Right forelimb (tissue), 1 donor: ENCODE measurements at places on chromosomes 16 and 17.
A peak's percentile ranks its signal among the peaks of the same experiment; 100 is the strongest.

- peak; percentile 83 for DNase-seq
These were observed 12.5 kb downstream of the SAMD14 start for GRCh38 chr17:50117202-50118051.

GRCh38 chr16:20181416-20181815, 107.7 kb upstream of the GPR139 start:
- no peak for DNase-seq

DNA sequence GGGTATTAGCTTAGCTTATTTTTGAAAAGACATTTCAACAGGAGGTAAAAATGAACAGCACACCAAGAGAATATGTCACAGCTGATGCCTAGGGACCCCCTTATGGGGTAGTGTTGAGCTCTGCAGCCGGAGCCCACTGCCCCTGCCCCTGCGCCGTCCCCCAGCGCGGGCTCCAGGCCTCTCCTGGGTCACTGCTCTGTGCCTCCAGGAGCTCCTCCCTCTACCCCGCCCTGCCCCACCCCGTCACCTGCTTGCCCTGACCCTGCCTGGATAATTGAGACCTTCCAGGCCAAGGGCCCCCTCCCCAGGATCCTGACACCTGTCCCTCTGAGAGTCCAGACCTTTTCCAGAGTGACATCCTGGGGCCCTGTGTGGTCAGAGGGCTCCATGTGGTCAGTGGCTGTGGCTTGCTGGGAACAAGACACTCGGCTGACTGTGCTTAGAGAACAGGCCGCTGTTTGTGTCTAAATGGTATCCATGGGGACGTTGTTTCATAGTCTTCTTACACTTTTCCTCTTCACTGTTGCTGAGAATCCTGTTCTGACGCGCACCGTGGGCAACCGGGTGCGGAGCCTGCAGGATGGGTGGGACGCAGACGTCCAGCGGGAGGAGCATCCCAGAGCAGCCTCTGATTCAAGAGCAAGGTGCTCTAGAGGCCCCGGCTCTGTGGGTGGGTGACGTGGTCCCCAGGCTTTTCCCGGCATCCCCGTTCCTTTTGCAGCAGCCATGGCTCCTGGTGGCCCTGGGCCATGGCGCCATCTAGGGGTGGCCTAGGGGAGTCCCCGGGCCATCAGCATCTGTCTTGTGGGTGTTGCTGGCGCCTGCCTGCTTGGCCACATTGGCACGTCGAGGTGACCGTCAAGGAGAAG, 20.0 kb upstream of the WFIKKN1 start:
- DNase-seq, result no peak

DNA sequence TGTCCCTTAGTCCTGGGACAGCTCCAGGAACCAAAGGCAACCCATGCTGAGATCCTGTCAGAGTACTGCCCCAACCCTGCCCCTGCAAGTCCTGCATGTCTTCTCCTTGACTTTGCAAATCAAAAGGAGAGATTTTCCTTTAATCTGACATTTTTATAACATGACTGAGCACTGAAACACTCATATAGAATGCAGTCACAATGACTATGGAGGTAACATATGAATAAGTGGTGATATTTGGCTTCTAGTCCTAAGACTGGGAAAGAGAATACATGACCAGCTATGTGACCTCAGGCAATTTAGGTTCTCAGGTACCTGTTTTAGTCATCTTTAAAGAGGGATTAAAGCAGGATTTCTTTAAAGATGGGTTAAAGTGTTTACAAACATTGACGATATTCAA, 941.6 kb upstream of the CDH8 start:
- DNase-seq, result no peak

DNA sequence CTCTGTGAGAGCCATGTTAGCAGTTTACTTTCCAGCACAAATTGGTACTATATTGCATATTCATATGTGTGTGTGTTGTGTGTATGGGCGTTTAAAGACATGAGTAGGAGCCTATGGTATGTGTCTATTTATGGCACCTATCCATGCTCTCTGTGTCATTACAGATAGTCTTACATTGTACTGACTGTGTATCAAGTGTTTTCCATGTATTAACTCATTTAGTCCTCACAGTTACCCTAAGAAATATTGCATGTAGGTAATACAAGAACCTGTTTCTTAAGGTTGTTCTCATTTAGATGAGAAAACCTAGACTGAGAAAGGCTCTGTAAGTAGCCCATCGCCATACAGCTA, 1.6 kb downstream of the ALG1 start:
- no peak for DNase-seq

DNA sequence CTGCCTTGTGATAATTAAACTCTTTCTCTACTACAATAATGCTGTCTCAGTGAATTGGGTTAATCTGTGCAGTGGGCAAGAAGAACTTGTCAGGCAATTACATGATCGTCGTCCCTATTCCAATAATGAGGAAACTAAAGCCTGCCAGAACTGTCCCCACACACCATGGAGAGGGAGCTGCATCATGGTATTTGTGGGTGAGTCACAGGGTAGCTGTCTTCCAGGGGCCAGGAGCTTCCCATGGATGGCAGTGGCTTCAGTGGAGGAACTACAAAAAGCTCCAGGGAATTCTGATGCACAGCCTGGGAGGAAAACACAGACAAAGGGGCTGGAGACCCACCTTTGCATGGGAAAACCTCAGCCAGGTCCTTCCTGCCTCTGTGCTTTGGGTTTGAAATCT, 83.3 kb upstream of the C16orf82 start:
- DNase-seq, result no peak

DNA sequence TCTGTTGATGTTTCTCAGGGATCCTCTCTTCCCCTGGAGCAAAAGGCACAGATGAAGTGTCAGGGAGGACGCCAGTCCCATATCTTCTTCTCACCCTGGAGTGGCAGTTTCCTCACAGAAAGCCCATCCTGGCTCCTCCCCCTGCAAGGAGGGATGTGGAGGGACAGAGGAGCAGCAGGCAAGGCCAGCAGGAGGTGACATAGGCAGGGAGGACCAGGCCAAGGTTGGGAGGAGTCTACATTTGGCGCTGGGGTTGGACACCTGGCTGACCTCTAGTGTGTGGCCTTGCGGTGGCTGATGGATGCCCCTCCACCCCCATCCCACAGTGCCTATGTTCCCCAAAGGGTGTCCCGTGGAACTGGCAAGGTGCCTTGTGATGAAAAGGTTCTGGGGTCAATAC, 125.4 kb downstream of the SEC14L1 start:
- no peak for DNase-seq
